ENCODE measurements at places on chromosomes 1 and 21. TPM values are rescaled to one million over a fixed set of nuclear protein-coding genes. Genes with fewer than 3 reads are reported as not detected.

The OR10R2 gene
- not detected for polyA plus RNA-seq

The RERE gene
- 41.6 TPM for polyA plus RNA-seq

The IFI6 gene
- polyA plus RNA-seq = 611 TPM

The GLIS1 gene
- polyA plus RNA-seq = 0.37 TPM

The SLC44A5 gene
- polyA plus RNA-seq = 0.38 TPM

The CELA2B gene
- 6.8 TPM for polyA plus RNA-seq

The JAM2 gene
- polyA plus RNA-seq = 30.3 TPM

The RBM11 gene
- 6.2 TPM for polyA plus RNA-seq

The FCRL6 gene
- 0.26 TPM for polyA plus RNA-seq

The FAM72D gene
- polyA plus RNA-seq = 0.53 TPM

The AVPR1B gene
- not detected for polyA plus RNA-seq

The PCBP3 gene
- 15.8 TPM for polyA plus RNA-seq

The HMCN1 gene
- polyA plus RNA-seq = 0.56 TPM

The ATP1A4 gene
- polyA plus RNA-seq = not detected

The ATP6V1G3 gene
- polyA plus RNA-seq = not detected

The CNKSR1 gene
- 1.5 TPM for polyA plus RNA-seq

The ADAMTS4 gene
- 9.3 TPM for polyA plus RNA-seq

The ZBTB18 gene
- polyA plus RNA-seq = 4.8 TPM

The DCST1 gene
- not detected for polyA plus RNA-seq

The GOLT1A gene
- polyA plus RNA-seq = 0.17 TPM

The CYP4A22 gene
- not detected for polyA plus RNA-seq

The DNAI4 gene
- polyA plus RNA-seq = 2.0 TPM

The NBPF20 gene
- polyA plus RNA-seq = 0.44 TPM

The PCAT6 gene
- 8.5 TPM for polyA plus RNA-seq

The SPATA45 gene
- polyA plus RNA-seq = not detected

The TENT5C gene
- polyA plus RNA-seq = 5.4 TPM

The BARHL2 gene
- polyA plus RNA-seq = not detected

Data from adrenal gland (tissue), 19 donors.